RWPE1 (cell line): ENCODE measurements at places on chromosomes 11 and 22.

- DNase-seq, result no peak
Observed at GRCh38 chr11:93432247-93432646, 101.7 kb downstream of the DEUP1 start.

DNA sequence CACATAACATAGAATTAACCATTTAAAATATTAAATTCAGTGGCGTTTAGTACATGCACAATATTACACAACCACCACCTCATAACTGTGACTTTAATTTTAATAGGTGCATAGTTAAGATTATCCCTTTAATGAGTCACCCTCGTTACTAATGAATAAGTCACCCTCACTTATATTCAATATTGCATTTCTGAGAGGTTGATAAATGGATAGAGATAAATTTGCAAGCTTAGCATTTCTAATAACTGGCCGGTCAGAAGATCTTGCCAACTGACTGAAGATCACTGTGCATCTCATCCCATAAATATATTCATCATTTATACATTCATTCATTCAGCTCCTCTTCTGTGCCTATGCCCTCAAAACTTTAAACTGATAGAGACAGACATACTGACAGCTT is 243.7 kb downstream of the TTC28 start:
- peak; percentile 43 for DNase-seq

DNA sequence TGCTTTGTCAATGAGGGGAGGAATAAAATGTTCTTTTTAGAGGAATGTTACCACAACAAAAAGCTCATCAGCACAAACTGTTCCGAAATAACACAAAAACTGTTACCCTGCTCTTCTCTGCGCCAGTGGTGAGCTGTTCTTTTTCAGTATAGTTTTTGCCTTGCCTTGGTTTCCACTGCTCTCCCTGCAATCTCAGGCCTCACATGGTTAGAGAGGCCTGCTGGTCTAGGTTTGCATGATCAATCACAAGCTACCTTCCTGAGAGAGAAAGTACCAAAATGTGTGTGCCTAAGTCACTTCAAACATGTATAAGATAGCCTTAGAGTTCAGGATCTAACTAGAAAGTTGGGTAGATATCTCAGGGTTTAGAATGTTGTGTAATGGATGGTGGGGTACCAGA is 114.6 kb downstream of the STIM1 start:
- DNase-seq, result no peak

DNA sequence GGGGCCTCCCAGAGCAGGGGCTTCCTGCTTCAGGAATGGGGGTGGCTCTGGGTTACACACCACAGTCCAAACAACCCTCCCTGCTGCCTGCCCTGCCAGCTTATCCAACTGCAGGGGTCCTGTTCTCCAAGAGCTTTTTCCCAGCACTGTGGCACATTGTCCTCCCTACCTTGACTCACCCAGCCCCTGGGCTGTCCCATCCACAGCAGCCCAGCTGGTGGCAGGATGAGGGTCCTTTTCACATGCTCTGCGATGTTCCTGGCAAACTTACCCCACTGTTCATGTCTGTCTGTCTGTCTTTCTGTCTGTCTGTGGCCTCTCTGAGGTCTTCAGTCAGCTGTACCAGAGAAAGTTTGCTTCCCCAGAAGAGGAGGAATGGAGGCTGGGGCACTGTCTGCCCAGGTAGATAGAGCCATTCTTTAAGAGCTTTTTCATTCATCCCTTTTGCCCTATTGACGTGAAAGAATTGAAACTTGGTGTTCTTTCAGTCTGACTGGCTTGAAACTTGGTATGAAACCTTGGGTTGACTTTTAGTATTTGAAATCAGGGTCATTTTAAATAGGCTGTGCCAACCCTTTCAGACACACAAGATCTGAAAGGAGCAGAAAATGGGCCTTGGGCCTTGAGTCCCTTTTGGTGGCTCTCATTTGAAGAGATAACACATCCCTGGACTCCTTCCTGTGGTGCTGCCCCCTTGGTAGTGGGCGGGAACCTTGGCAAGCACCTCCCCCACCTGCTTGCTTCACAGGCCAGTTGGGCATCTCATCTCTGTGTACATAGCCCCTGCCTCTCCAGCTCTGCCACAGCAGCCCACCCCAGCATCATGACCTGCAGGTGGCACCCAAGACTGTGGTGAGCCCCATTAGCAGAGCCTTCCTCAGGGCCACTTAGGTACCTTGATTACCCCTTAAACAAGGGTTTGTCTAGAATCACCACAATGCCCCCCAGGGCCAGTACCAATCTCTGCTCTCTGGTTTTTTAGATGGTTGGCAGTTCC is 74.6 kb upstream of the SUSD2 start:
- DNase-seq, result no peak

- DNase-seq, result no peak
Observed at GRCh38 chr11:85930879-85931366, 75.7 kb downstream of the CCDC83 start.

GRCh38 chr11:86955111-86955360 is 159 bp downstream of the FZD4 start:
- DNase-seq, result no peak

GRCh38 chr11:30859669-30860068 is 273.5 kb upstream of the MPPED2 start:
- DNase-seq, result no peak

GRCh38 chr11:120013325-120014250 is 124.3 kb downstream of the TRIM29 start:
- peak; percentile 50 for DNase-seq

- DNase-seq, result peak; percentile 54
Observed at GRCh38 chr11:95149651-95150364, 60.2 kb downstream of the ENDOD1 start.
